ENCODE measurements at places on chromosomes 6 and 20.

- DNase-seq = no peak
Measured at GRCh38 chr6:126724821-126725220, 384.9 kb downstream of the CENPW start.

DNA sequence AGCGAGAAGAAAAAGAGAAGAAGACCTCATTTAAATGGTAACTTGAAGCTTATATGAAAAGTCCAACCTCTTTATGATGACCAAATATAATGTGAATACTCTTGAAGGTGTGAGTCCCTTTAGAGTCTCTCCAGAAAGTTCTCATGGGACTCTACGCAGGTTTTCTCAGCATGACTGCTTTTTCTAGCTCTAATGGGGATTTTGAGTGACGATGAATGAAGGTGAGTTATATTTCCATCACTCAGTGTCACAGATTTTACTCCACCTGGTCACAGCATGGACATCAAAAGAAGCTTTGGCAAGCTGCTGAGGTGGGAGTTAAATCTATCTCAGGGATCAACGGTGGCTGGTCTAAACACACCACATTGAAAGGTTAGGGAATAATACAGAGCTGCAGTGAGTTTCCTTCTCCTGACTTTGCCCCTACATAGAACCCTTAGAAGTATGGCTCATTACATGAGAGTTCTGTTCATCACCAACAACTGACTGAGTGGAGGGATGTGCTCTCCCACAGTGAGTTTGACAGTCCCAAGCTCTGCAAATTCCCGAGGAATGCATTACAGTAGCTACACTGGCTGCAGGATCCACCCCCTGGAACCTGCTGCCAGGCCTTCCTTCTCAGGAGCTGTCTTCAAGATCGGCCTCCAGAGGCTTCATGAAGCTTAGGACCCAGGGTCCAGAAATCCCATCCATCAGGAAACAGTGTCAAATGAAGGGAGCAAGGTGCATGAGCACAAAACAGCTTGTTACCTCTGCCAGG, 126.8 kb downstream of the FOXC1 start:
- DNase-seq = no peak

DNA sequence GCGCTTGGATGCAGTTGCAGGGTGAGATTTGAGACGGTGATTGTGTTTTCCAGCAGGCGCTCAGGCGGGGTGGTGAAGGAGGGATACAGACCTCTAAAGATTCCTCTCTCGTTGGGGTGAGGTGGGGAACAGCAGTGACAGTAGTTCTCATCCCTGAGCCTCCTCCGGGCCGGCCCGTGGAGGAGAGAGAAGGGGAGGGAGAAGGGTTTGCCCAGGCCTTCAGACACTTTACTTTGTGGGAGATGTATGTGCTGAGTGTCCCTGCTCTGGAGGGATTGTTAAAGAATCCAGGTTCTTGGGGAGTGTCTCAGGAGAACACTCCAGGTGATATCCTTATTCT, 41.0 kb downstream of the PSMB9 start:
- no peak for DNase-seq

GRCh38 chr20:62061851-62062423, 3.7 kb downstream of the TAF4 start:
- DNase-seq = no peak

GRCh38 chr6:28643017-28643740, 117.5 kb downstream of the GPX5 start:
- DNase-seq = peak; percentile 48

GRCh38 chr6:26105109-26105730, 18.0 kb downstream of the HFE start:
- DNase-seq = no peak

- DNase-seq = no peak
Measured at GRCh38 chr6:3351829-3352524, 93.2 kb downstream of the PSMG4 start.

DNA sequence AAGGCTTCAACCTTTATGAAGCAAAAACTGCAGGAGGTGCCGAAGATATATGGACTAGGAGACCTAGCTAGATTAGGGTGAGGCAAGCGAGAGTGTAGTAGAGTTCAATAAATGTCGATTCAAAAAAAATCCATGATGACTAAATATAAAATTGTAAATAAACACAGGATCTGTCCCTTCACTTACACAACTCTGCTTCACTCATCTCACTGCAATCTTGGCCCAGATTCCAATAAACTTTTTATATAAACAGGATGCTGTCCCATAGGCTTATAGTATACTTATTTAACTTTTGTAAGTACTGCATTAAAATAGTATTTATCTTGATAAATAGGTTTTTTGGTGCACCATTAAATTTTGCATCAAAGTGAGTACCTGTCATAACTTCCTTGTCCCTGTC, 648.4 kb upstream of the NRSN1 start:
- DNase-seq = no peak

- no peak for DNase-seq
Measured at GRCh38 chr6:139364302-139364981, 10.0 kb downstream of the CITED2 start.

DNA sequence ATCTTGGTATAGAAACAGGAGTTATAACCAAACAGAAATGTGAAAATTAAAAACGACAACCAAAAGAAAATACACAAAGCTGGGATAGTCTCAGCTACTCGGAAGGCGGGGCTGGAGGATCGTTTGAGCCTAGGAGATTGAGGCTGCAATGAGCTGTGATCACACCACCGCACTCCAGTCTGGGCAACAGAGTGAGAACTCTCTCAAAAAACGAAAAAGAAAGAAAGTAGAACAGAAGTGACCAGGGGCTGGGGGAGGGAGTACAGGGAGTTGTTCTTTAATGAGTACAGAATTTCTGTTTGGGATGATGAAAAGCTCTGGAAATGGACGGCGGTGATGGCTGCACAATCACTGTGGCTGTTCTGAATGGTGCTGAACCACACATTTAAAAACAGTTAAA, 5.9 kb downstream of the GMEB2 start:
- no peak for DNase-seq

GRCh38 chr6:169212436-169212835, 41.2 kb downstream of the THBS2 start:
- DNase-seq = no peak

DNA sequence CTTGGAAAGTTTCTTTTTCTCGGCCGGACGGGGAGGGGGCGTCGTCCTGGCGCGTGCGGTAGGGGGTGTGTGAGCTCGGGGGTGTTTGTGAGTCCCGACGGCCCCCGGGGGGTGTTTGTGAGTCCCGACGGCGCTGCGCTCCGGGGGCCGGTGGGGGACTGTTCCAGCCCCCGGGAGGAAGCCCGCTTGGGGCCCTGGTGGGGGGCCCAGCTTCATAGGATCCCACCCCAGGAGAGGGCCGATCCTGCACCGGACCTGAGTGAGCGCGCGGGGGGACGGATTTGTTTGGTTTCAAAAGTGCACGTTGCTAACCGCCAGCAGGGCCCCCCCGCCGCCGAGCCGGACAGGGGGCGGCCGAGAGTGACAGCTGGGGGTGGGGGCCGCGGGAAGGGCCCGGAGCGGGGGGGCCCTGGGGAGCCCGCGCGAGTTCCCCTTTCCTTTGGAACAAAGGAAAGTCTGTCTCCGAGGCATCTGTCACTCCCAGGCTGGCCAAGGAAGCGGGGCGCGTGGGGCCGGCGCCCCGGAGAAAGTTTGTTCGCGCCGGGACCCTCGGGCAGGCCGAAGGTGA, 485 bp downstream of the TGIF2 start:
- no peak for DNase-seq

- no peak for DNase-seq
Measured at GRCh38 chr20:33696448-33696847, 10.3 kb upstream of the E2F1 start.

DNA sequence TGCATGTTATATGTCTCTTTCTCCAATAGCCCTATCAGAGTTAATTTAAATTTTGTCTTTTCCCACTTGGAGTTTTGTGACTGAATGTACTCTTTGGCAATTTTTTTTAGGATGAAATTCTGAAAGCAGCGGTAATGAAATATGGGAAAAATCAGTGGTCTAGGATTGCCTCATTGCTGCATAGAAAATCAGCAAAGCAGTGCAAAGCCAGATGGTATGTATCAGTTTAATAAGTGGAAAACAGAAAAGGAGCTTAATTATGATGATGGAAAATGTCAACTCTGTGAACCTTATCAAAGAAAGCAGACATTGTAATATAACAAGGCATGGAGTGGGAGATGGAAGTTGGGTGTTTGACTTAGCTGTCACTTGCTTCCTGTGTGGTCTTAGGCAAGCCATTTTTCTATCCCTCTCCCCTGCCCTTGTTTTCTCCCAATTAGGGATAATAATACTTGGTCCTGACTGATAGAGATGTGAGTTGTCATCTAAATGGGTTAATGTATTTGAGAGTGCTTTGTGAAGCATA, 2.7 kb downstream of the CDC5L start:
- no peak for DNase-seq

GRCh38 chr20:62172666-62173065, 10.2 kb upstream of the MTG2 start:
- no peak for DNase-seq

DNA sequence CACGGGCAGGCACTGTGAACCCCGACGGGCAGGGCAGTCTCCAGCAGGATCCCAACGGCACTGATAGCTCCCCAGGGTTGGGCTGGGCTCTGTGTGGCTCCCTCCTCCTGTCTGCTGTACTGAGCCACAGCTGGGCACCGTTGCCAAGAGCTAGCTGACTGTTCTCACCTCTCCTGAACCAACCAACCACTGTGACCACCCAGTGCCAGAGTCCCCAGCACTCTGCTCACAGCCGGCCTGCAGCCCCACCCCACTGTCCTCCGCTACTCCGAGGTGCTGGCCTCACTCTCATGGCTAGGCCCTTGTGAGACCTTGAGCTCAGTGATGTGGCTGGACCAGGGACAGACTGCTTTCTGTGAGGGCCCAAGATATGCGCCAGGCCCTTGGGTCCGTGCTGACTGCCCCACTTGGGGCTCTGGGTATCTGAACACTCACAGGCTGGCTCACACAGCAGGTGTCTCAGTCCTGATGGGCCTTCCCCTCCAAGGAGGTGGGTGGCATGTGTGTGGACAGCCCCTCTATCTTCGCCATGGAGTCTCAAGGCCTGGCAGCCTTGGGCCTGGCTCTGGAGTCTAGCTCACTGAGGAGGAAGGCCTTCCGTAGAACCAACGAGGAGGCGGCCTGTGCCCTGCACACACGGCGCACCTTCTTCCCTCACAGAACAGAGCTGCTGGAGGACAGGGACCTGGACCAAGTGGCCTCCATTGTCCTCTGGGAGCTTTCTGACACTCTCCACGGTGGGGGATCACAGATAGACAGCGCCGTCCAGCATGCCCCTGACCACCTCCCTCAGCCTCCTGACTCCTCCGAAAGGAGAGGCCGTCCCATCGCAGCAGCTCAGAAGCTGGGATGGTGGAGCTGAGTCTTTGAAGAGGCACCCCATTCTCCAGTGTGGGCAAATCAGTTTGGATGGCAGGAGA, 53.5 kb downstream of the TCP11 start:
- no peak for DNase-seq

DNA sequence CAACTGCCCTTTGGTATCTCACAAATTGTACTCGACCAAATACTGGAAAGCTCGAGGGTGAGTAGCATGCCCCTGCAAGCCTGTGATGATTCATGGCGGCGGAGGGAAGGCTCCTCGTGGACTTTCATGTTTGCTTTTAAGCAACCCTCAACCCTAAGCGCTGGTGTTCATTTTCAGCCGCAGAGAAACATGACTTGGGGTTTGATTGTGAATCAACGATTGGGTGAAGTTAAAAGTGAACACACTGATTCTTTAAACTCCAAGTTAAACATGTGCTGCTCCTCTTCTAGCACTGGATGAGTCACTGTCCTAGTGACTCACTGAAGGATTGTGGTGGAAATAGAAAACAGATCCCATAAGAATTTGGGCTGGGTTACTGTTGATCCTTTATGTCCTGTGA, 8.3 kb downstream of the CD109 start:
- no peak for DNase-seq

DNA sequence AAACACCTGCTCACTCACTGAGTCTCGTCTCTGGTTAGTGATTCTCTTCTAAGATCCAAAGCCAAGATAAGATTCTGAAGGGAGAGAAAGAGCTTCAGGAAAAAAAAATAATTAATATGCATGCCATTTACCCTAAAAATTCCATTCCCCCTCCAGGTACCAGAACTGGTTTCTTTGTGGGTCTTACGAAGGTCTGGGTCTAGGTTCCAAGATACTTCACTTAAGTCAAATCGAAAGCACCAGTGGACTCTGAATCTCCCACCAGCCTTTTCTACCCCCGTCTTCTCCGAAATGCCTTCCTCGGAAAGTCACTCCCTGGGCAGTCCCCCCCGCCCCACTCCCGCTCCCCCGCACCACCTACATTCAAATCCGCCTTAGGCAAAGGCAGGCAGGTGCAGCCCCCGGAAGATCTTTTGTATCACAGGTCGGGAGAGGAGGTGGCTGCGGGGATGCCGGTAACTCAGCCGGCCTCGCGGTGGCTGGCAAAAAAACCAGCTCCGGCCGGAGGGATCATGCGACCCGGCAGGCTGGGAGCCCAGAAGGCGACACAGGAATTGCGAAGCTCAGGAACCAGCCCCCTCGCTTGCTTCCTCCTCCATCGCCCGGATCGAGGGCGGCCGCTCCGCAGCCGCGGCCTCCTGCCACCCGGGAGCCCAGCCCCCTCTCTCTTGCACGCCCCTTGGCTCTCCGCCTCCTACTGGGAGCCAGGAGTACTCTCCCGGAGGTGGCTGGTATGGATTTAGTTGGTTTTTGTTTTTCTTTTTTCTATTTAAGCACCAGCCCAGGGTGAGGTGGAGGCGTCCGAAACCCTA, at the start of gene BCL2L1:
Gene BCL2L1 (minus strand): TSS at position 612 of the 812 bp plus-strand sequence. CDS start 650 bp downstream, outside the sequence.
- peak; percentile 74 for DNase-seq

GRCh38 chr20:61129311-61129710, 122.8 kb upstream of the CDH4 start:
- no peak for DNase-seq

DNA sequence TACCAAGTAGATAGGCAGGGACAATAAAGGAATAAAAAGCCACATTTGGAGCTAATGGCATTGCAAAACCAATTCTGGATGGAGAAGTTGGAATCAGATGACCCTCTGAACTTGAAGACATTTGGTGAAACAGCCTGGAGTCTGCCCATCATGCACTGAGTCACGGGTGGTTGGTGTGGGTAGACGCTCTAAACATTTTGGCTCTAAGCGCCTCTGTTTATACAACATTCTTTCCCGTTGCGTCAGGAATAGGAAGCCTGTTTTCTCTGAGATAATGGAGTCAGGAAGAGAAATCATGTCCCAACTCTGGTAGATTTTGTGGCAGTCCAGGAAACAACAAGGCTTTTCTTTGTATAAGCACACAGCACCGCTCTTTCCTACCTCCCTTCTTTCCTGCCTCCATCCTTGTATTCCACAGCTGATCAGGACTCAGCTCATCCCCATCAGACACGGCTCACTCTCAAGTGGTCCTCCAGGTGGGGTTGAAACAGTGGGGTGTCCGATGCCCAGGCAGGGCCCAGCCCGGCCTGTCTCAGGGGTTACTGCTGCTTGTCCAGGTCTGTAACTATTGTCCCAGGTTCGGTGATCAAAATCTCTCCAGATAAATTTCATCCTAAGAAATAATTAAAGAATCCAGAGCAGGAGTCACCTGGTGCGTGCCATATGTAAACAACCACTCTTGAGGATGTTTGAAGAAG, 12.1 kb upstream of the RAMACL start:
- DNase-seq = no peak

GRCh38 chr20:63043348-63044203, 36.8 kb upstream of the BHLHE23 start:
- no peak for DNase-seq

GRCh38 chr6:134850721-134851305, 99.1 kb downstream of the ALDH8A1 start:
- DNase-seq = no peak
